Stimulated activated CD8-positive, alpha-beta memory T cell treated with anti-CD3 and anti-CD28 coated beads, Interleukin-12 subunit alpha, Interleukin-12 subunit beta, amount 100 ng/mL, for 1 hour (primary cell): ENCODE measurements at places on chromosomes 5 and 9.
A peak's percentile ranks its signal among the peaks of the same experiment; 100 is the strongest.

DNA sequence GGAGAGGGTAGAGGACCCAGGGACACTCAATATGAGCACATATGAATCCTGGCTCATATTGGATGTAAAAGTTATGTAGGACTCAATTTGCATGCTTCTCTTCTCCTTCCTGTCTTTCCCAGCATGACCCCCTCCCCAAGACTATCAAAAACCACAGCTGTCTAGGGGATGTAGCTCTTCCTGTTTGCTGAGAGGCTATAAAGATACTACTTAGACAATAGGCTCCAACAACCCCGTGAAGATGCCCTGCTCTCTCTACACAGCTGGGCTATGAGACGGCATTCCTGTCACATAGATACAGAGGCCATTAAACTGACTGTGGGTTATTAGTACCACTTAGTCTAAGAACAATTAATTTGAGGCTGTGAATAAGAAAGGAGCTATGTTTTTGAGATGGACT is 56.5 kb upstream of the PCSK1 start:
- no peak for DNase-seq

GRCh38 chr9:98488571-98489312 is 220.0 kb downstream of the GABBR2 start:
- no peak for DNase-seq

DNA sequence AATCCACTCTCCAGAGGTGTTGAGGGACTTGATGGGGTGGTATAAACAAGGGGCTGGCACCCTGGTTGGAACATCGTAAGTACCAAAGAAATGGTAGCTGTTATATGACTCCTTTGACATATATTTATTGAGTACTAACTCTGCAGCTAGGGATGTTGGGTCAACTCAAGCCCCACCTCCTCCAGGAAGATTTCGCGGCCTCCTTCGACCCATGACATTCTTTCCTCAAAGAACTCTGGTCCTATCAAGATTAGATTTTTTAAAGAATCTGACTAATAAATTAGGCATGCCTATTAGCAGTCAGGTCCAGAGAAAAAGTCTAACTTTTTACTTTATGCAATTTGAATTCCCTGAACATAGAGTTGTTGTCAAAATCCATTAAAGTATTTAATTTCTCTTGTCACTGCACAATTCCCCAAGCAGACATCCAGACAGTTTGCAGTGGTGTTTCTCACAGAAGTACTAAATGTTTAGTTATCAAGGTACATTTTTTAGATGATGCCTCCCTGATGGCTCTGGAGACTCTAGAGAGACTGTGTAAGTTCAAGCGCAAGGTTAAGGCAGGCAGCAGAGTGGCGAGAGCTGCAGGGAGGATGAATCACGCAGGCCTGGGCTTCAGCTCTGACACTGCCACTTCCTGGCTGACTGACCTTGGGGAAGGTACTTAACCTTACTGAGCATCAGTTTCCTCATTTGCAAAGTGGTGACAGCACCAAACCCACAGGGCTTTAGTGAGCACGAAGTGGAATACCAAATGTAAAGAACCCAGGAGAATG is 209.6 kb downstream of the TTLL11 start:
- no peak for DNase-seq

- no peak for DNase-seq
Observed at GRCh38 chr9:122386311-122386872, 15.6 kb downstream of the PTGS1 start.

DNA sequence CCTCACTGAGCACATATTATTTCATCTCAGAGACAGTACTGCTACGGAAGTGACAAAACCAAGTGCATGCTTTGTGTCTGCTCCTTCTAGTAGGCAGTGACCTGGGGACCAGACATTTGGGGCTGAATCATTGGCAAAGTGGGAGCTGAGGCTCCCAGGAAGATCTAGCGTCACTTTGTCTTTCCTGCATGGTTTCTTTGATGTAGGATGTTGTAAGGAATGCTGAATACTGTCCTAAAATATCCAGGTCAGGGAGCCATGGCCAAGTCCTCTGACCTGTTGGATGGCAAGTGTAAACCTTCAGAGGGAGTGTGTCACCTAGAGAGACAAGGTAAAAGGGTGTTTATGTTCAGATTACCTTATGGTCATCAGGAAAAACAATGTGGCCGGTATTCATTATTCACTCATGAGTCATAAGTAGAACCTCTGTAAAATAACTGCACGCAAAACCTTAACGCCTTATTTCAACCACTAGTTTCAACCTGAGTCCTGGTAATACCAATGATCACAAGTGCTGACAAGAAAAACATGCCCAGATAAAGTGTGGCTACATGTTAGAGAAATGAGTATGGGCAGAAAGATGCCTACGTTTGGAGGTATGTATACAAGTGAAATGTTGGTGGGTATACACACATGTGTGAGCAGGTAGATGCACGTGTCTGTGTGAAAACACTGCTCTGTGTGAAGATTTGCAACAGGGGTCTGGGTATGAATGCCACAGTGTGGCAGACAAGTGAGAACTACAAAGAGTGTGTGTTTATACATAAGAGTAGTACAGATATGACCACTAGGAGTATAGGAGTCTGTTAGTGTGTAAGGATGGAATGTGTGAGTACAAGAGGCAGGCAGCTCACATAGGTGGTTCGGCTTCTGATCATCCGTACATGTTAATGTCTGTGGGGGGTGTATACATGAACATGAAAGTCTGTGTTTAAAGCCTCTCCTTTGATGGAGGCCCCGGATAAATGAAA is 263.9 kb downstream of the SPOCK1 start:
- DNase-seq, result no peak

DNA sequence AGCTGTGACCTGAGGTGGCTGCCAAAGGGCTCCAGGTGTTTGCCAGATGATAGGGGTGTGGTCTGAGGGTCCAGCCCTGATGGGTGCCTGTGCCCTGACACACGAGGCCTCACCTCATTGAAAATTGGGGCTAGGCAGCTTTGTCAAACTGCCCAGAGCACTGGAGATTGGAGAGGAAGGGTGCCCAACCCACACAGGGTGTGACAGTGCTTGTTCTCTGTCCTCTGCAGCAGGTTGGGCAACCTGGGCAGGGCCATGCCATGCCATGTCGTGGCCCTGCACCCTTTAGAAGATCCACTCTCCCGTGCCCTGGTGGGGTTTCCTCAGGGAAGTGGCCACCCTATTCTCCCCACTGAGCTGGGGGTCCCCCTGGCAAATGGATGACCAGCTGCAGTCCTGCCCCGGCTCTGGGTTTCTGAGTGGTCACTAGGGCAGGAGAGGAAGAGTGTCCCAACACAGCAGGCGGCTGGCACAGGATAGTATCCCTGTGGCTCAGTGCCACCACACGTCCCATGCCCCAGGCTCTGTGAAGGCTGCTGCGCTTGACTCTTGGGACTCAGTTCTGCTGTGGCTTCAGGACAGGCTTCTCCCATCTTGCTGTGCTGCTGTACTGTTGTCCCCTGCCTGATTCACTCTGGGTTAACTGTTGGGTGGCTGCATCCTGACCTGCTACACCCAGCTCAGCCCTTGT is 100.8 kb upstream of the PITX1 start:
- no peak for DNase-seq

GRCh38 chr9:95634536-95634935 is 117.8 kb upstream of the PTCH1 start:
- DNase-seq, result no peak

DNA sequence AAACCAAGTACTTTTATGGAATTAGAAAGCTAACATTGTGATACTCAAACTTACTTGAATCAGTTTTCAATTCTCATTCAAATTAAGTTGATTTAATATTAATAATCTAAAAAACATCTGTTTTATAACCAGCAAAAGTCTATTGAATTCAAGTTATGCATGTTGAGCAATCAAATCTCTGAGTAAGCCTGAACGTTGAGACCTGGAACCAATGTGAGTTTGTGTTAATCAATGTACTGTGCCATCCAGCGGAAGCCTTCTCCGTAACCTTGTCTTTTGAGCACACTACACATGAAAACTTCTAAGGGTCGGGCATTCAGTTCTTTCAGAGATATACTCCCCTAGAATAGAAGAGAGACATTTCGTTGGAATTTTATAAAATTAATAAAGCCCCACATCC is 25.9 kb downstream of the SAR1B start:
- DNase-seq, result no peak

- DNase-seq, result no peak
Observed at GRCh38 chr5:179475208-179475751, 75.1 kb upstream of the RUFY1 start.

DNA sequence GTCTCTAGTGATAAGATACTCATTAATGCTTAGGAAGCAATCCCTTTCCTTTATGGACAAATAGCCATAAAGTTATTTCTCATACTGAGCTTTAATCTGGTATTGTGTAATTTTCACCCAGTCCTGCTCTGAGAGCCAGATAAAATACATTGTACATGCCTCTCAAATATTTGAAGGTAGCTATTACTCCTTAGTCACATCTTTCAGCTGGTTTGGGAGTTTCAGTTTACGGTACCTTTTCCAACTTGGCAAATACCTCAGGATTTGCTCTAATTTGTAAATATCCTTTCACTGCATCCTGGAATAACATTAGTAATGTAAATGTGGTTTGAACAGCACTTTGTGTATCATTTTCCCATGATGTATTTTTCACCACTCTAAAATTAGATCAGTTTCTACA is 47.4 kb downstream of the ABHD17B start:
- DNase-seq, result no peak

DNA sequence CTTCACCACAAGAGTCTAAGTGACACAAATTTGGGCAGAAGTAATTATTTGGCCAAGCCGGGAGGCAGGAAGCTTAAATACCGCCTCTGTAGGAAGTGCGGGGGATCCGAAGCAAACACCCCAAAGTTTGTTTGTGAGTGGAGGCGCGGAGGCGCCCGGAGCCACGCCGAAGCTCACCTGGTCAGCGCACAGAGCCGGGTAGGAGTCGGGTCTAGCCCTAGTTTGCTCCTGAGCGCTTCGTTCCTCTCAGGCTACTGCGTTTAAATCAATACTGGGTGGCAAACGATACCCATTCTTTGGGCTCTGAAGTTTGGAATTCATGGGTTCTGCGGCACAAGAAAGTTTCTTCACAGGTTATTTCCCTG is 855 bp downstream of the MCC start:
- no peak for DNase-seq

DNA sequence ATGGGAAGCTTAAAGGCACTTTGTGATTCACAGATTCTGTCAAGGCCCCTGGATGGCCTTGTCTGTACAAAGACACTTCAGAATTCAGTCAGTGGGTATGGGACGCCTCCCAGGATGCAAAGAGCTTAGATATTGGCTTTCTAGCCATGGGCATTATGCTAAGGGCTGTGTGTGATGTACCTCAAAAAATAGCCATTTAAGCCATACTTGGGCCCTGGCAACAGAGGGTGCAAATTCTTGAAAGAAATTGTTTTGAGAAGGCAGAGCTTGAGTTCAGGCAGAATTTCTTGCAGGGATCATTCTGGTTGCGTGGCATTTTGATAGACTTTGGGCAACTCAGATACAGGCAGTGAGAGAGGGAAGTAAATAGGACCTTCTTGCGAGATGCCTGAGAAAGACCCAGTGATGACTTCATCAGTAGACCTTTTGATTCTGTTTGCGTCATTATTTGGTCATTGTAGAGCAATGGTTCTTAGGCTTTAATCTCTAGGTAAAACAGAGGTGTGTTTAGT is 3.9 kb downstream of the CYFIP2 start:
- no peak for DNase-seq

DNA sequence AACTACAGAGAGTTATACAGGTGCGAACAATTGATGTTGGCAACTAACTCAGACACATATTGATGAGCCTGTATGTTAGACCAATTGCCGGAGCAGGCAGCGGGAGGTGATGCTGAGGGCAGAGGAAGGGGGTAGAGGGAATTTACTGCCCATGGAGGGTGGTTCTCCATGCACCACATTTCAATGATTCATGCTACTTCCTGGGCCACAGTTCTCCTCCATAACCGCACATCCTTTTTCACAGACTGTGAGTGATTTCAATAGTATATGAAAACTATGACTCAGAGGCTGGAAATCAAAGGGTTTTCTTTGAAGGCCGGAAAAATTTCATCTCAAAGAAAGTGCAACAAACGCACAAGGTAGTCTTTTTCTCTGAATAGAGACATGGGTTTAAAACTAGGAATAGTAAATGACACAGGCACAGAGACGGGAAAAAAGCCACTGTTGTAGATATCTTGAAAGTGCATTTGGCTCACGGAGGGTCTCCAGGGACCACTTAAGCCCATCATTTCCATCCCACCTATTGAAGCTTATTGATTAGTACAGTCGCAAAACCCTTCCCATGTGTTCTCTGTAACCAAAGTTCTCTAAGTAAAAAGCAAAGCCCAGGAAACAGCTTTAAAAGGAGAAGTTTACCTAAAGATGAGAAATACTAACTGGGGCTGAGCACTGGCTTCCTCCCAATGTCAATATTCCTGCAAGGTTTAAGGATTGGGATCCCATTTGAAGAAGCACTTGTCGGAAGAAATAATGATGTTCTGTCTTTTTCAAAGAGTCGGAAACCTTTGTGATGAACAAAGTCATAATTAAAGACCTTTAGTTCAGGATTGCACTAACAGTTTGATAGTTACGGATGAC is 28.0 kb upstream of the ADAM19 start:
- peak; percentile 44 for DNase-seq

- DNase-seq, result no peak
Observed at GRCh38 chr5:157540707-157541446, 34.7 kb downstream of the ADAM19 start.

DNA sequence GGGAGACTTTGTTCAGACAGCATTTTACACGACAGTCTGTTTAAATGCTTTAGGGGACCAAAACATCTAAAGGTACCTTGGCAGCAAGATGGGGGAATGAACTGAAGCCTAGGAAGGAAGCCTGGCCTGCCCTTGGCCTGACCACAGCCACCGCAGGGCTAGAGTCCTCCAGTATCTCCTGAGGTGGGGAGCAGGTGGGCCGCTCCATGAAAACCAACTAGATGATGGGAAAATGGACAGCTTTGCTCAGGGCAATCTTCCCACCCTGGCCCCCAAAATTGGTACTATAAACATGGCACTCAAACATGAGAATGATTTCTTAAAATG is 153.3 kb downstream of the AUH start:
- no peak for DNase-seq

DNA sequence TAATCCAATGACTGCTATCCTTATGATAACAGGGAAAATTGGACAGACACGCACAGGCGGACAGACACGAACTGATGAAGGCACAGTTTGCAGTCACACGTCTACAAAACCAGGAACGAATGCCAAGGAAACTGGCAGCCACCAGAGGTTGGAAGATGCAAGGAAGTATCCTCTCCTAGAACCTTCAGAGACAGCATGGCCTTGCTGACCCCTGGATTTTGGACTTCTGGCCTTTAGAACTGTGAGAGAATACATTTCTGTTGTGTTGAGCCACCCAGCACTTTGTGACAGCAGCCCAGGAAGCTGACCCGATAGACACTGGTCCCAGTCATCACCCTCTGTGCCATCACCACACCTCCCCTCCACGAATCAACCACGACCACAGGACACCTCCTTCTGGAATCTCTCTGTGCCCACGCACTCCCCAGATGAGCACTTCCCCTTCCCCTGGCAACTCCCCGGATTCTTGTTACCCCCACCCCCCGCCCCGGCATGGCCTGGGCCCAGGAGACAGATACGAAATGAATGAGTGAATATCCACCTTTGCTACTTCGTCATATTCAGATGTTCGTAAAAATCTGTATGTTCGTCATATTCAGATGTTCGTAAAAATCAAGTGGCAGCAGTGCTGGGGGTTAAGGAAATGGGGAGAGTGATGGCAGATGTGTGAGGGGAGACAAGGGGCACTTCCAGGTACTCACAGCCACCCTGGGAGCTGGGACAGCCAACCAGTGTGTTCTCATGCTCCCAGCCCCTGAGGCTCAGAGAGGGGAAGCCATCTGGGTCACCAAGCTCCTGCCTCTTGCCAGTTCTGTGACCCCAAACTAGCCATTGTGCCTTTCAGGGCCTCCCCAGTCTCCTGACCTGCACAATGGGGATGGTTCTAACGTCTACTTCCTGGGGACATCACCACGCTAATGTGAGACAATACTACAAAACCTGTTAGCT is 18.5 kb downstream of the GBGT1 start:
- DNase-seq, result no peak
